HuH-7.5 (cell line): ENCODE measurements at places on chromosomes 3 and 15.

DNA sequence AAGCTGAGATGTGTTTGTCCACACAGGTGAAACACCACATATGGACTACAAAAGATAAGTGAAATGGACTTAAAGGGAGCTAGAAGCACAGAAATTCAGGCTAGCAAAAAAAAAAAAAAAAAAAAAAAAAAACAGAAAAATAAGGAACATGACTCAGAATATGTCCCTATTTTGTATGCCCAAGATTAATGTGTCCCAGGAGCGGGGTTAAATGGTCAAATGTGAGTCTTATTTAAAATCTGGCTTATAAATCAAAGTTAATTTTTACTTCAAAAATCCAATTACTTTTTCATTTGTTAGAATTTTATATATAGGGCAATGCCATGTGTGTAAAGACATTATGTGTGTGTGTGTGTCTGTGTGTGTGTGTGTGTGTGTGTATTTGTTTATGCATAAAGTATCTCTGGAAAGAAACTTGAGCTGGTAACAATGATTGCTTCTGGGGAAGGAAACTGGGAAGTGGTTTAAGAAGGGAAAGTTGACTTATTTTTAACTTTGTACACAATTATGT lies 986.5 kb downstream of the ROBO2 start:
- DNase-seq = no peak

GRCh38 chr3:156812521-156813335 lies 13.4 kb upstream of the LEKR1 start:
- DNase-seq = peak; percentile 61

DNA sequence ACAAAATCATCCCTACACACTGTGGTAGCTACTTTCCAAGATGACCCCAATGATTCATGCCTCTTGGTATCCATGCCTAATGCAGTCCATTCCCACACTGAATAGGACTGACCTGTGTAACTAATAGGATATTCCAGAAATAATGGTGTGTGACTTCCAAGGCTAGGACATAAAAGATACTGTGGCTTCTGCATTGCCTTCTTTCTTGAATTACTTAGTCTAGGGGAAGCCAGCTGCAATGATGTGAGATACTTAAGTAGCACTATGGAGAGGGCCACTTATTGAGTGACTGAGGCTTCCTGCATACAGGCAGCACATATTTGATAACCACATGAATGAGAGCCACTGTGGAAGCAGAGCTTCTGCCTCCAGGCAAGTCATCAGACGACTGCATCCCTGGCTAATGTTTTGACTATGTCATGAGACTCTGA lies 50.1 kb downstream of the NR1I2 start:
- no peak for DNase-seq

DNA sequence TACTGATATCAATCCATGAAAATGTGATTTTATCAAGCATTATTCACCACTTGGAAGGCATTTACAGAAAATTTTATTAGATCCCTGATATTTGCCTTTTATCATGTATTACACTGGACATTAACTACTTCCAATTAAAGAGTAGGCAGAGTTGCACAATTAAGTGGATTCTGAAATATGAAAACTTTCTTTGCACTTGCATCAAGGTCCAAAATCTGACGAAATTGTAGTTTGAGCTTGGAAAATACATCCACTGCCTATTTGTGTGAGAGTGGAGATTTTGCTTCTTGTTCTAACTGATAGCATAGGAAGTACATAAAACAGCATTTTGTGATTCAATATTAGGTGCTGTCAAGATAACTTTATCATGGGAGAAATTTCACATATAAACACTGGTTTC lies 49.6 kb upstream of the SLC12A8 start:
- DNase-seq = no peak

DNA sequence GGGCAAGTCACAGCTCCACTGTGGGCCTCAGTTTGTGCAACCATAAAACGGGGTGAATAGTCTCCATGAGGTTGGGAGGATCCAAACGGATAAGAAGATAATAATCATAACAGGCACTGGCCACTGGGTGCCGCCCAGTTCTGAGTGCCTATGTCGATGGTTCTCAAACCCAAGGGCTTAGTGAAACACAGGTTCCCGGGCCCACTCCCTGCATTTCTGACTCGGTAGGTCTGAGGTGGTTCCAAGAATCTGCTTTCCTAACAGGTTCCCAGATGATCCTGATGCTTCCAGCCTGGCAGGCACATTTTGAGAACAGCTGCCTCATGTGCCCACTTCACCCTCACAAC lies 21.2 kb downstream of the ALS2CL start:
- DNase-seq = no peak

- no peak for DNase-seq
Measured at GRCh38 chr3:133691273-133692107, 29.7 kb upstream of the TOPBP1 start.

GRCh38 chr3:4888913-4889846 lies 90.1 kb upstream of the BHLHE40 start:
- no peak for DNase-seq

- DNase-seq = no peak
Measured at GRCh38 chr3:14458434-14459275, 56.2 kb downstream of the SLC6A6 start.

DNA sequence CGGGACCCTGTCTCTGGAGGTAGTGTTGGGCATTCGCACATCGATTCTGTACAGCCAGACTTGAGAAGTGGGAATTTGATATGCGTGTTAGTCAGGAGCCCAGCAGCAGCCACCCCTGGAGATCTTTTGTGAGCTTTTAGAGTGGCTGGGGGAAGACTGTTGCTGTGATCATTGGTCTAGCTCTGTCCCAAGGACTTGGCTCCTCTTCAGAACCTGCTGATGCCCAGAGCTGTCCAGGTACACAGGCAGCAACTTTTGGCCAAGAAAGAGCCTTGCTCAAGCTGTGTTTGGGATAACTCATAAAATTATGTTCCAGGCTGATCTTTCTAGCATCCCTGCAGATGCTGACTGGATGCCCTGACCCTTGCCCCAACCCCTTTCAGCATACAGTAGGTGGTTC lies 29.3 kb downstream of the LIMD1 start:
- no peak for DNase-seq

DNA sequence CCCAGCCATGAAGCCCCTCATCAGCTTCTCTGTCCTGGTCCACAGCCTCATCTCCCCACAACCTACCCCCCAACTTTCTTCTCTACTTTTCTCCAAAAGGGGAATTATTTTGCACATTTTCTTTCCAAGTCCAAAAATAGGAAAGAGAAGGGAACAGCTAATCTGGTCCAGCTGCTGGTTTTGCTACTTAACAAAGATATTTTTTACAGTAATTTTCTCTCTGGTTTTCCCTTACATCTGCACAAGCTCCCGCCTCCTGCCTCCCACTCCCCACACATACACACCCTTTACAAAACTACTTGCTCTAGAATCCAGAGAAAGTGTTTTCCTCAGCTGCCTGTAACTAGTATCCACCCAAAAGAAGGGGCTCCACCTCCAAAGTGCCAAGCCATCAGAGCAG lies 177.2 kb downstream of the POLR2M start:
- DNase-seq = no peak

DNA sequence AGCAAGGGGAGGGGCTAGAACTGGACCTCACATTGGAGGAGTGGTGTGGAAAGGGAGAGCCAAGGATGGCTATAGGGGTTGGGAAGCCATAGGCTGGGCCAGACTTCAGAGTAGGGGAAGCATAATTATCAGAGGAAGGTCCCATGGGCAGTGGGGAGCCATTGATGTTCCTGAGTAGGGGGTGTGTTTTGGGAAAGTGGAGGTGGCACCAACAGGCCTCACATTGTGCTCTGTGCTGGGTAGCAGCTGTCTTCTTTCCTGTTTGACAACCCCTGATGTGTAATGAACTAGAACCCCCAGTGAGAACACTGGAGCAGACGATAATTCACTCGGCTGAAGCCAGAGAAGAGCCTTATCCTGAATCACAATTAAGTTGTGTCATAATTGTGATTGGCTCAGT lies 41.2 kb downstream of the SLC6A11 start:
- DNase-seq = no peak

DNA sequence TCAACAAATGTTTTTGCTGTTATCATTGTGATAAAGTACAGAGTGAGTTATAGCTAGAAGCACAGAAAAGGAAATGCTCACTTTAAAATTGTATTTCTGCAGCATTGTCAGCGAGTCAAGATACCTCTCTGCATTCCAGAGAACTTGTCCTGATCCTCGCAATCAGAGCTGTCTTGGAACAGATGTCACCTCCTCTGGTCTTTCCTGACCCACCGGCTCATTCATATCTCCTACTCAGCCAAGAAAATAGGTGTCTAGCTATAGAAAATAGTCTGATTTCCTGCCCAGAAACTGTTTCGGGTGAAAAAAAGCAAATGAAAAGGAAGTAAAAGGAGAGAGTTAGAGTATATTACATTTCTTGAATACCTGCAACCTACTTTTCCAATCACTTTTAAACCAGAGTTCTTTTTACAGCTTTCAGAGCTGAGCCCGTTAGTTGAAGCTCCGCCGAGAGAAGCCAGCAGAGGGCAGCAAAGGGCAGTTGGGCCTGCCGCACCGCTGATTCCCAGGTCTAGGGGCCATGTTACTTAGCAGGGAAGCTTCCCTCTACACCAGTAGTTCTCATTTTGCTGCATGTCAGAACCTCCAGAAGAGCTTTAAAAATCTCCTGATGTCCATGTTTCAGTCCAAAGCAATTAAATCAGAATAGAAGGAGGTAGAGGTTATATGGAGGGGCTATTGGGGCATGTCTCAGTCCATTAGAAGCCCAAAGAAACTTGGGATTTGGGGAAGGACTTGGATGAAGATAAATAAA lies 185.7 kb upstream of the THRB start:
- peak; percentile 59 for DNase-seq

- no peak for DNase-seq
Measured at GRCh38 chr3:23540600-23540999, 265.2 kb upstream of the UBE2E1 start.

GRCh38 chr3:63908081-63908736 lies 4.0 kb downstream of the SCAANT1 start:
- peak; percentile 42 for DNase-seq

DNA sequence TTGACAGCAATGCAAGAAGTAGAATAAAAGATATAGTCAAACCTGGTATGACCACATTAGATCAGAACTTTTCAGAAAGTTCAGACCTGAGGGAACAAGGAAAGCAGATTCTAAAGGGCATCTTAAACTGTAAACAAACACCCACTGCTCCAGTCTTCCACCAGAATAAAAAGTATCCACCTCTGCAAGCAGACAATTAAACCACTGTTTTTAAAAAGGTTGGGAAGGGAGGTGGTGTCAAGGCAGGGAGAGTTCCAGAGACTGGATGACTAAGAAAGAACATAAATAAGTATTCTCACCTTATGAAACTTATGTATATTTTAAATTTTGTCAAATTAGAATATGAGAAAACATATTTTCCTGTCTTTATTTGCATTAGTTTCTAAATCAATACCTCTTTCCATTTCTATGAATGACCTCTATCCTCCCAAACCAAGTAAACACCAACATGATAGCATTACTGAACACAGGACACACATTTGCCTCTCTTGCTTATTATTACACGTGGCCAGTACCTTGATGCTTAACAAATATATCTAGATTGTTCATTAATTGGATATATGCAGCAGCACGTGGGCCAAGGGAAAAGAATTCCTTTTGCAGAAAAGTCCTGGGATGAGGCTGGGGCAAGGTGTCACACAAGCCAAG lies 31.6 kb downstream of the PIK3CB start:
- no peak for DNase-seq

- DNase-seq = no peak
Measured at GRCh38 chr3:9887480-9887879, 2.9 kb upstream of the JAGN1 start.

GRCh38 chr3:182671942-182672341 lies 121.4 kb upstream of the ATP11B start:
- no peak for DNase-seq

- DNase-seq = no peak
Measured at GRCh38 chr3:195151866-195152541, 119.0 kb downstream of the XXYLT1 start.

GRCh38 chr3:17747890-17748247 lies 5.4 kb upstream of the TBC1D5 start:
- no peak for DNase-seq

GRCh38 chr15:67758619-67759300 lies 66.5 kb upstream of the SKOR1 start:
- no peak for DNase-seq

- no peak for DNase-seq
Measured at GRCh38 chr3:57818772-57819171, 62.7 kb downstream of the SLMAP start.

GRCh38 chr3:79314544-79314943 lies 453.3 kb downstream of the ROBO1 start:
- DNase-seq = no peak
